ENCODE measurements at places on chromosomes 1 and 21.

DNA sequence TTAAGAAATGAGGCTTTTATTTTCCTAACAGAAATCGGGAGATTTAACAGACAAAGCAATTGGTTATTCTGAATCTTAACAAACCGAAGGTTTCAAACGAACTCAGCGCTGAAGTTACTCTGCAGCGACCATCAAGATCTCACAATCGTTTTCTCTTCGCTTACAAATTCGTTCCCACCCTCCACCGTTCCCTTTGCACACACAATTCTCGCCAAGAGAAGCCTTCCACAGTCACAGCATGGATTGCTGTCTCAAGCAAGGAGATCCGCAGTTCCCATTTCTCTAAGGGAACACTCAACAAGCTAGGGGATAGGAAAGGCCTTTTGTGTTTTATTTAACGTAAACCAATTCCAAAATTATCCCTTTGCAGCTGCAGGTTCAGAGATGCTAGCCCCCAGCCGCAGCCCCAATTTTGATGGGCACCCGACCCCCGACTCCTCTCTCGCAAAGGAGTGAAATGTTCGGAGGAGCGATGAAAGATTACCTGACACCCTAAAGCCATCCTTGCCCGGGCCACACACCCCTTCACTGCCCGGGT, 755 bp downstream of the FBXO42 start:
- no peak for ATAC-seq

- ATAC-seq = no peak
Measured at GRCh38 chr1:207933205-207933800, 22.4 kb upstream of the CD34 start.

DNA sequence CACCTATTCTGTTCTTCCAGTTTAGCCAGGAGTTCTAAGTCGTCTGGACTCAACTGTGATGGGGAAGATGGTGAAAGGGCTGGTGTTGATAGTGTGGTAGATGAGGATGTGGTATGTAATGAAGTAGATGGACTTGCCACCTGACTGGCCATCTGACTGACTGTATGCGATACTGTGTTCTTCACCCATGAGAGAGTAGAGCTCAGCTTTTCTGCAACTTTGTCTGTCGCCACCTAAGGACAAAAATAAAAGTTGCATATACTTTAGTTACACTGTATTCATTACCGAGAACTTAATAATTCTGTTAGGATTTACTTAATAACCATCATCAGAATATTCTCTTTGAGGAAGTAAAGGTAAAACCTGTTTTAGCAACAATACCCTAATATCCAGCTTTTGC, 48.5 kb downstream of the EVI5 start:
- ATAC-seq = no peak

DNA sequence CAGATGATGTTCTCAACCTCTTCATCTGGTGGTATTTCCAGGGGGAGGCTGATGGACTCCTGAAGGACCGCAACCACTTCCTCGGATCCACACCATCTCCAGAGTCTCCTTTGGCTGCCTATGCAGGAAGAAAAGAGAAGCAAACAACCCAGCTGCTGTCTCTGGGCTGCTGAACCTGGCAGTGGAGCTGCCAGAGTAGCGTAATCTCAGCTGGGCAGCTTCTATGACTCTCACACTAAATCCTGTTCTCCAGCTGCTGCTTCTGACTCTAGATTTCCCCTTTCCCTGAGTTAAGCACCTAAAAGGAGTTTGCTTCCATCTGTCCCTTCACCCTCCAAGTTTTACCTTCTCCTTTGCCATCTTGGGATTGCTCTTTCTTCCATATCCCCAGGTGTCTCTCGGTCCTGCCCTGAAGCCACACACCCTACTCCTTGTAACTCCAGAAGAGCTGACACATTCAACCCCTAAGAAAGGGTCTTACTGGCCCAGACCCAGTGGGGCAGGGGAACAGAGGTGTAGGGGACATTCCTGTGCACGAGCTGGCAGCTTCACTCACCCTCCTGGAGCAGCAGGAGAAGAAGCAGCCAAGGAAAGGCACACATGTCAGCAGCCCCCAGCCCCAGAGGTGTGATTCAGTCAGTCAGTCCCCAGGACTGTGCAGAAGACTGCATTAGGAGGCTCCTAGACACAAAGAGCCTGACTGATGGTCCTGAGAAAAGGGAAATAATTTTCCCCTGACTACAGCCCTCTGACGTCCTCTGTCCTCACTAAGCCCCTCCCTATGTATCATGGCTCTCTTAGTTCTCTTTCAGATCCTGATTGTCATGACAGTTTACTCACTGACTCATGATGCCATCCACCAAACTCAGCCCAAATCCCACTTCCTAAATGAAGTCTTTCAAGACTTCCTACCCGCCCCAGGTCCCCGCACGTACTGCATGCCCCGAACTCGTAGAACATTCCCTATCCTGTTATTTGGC, at the start of gene SLAMF9:
TSS of gene SLAMF9 (minus strand) at position 702 of the 980 bp plus-strand sequence. CDS start at position 602, 100 bp downstream.
- ATAC-seq = peak; percentile 91

DNA sequence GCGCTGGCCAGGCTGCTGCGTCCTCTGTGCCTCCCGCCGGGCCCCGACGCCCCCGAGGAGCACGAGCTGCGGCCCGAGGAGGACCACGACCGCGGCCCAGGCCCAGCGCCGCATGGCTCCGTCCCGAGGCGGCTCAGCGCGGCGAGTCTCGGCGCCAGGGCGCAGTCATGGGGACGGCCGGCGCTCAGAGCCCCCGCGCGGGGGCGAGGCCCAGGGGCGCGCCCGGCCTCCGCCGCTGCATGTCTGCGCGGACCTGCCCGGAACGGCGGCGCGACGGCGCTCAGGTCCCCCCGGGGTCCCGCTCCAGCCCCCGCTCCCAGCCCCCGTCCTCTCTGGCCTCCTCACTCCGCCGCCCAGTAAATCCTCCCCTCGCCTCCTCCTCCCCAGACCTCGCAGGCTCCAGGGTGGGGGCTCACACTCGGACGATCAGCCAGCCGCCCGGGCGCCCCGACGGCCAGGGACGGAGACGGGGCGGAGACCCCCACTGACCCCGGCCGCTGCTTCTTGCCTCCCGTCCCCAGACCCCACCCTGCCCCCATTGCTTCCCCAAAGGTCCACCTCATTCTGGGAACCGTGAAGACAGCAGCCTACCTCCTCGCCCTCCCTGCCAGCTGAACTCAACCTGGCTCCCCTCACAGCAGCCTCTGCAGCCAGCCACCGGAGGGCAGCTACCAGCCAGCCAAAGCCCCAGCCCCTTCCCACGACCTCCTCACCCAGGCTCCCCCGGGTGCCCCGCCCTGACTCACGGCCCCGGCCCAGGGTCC, at the start of gene C1QTNF12:
TSS of gene C1QTNF12 (minus strand) at position 146 of the 764 bp plus-strand sequence. CDS start at position 114, 32 bp downstream.
- ATAC-seq = peak; percentile 27

GRCh38 chr1:153842006-153842471, 66.8 kb downstream of the SLC27A3 start:
- ATAC-seq = no peak

GRCh38 chr1:94411237-94411636, 7.0 kb upstream of the ABCD3 start:
- no peak for ATAC-seq

DNA sequence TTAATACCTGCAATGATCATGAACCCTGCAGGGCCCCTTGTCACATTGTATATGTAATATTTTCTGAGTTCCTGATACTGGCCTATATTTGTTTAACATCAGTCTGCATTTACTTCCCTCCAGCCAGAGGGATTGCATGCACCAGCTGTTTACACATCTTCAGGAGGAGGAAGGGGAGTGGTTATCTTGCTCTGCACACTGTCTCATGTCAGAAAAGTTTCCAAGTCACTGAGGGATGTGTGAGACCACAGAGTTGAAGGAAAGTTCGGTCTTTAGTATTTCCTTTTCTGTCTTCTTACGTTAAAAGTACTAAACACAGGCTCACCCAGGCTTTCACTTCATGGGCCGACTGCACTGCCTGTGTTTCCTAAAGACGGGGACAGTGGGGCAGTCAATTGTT, 574.1 kb downstream of the LMO4 start:
- no peak for ATAC-seq

GRCh38 chr1:61091455-61091854, 9.1 kb downstream of the NFIA start:
- no peak for ATAC-seq

- ATAC-seq = no peak
Measured at GRCh38 chr1:227896710-227897655, 50.7 kb downstream of the WNT9A start.

DNA sequence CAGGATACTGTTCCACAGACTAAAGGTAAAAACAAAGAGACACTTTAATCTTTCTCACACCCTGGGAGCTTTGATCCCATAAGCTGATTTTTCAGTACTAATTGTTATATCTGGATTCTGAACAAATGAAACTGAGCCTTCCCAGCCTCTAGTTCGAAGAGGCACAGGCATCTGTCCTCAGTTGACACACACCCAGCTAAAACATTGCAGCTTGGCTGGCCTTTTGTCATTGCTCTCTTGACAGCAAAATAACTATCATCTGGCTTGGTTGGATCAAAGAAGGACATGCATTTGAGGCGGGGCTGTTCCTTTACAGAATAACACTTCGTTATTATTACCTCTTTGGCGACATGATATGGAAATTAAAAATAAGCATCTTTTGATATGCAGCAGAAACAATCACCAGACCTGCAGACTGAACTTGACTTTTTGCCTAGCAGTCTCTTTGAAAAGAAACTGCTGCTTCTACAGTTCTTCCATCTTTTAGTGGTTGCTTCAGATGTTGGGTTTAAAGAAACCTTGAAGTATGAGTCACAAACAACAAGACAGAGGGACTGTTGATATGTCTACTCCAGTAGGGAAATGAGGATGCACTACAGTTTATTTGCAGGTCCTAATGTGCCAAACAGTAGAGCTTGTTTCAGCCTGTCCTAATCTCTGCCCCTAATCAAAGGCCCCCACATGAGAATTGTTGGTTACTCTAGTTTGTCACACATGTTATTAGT, 166.5 kb downstream of the TPR start:
- ATAC-seq = no peak

DNA sequence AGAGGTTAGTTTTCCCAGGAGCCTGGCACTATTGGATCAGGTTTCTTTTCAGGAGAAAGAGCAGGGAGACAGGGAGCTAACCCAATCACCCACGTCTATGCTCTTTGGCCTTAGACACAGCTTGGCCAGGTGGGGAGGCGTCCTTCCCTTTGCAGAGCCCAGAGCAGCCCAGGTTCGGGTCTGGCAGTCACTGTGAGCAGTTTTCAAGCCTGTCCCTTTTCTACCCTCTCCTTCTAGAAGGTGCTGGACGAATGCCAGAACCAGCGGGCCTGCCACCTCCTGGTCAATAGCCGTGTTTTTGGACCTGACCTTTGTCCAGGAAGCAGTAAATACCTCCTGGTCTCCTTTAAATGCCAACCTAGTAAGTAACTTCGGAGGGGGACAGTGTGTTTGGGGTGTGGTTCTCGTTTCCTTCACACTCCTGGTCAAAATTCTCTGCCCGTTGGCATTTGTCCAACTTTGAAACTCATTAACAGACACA, 44.9 kb downstream of the EVA1C start:
- no peak for ATAC-seq

GRCh38 chr21:31530897-31531705, 128.4 kb upstream of the SOD1 start:
- ATAC-seq = peak; percentile 72

GRCh38 chr1:233671286-233671685, 57.4 kb downstream of the KCNK1 start:
- ATAC-seq = no peak

- ATAC-seq = peak; percentile 51
Measured at GRCh38 chr21:45319461-45320211, 31.9 kb upstream of the POFUT2 start.

DNA sequence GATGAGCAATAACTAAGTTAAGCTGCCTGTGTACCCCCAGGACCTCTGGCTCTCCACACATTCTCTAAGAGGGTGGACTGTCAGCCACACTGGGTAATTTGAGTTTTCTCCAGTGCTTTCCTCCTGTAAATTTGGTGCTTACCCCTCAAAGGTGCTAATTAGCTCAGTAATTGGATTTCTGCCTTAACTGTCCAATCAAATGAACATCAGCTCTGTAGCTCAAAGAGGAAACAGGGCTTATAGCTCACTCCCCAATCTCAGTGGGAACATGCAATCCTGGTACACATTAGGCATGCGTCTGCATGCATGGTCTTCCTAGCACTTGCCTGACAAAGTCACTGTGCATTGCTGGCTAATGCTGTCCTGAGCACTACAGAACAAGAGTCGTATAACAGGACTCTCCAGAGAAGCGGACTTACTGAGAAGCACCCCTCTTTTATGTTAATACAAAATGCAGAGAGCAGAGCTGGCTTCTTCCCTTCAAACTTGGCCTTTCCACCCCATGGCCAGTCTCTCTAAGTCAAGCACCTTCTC, 110.1 kb downstream of the NTPCR start:
- peak; percentile 85 for ATAC-seq

- no peak for ATAC-seq
Measured at GRCh38 chr1:197632651-197633050, 142.6 kb downstream of the DENND1B start.

GRCh38 chr1:16266411-16267118, 29.6 kb upstream of the CPLANE2 start:
- no peak for ATAC-seq

DNA sequence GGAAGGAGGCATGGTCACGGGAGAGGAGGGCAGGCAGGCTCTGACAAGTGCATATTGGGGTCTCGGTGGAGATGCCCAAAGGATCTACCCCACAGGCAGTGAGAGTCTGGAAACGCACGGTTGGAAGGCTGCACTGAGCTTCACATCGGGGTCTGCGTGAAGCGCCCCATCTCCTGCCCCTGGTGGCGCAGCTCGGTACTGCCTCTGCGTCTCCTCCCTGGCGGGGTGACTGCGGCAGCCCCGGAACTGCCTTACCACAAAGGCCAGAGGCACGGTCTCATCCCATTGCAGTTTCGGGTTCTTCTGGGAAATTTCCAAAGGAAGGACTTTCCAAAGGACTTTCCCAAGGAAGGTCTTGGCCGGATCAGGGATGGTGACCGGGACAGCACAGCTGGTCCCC, 69.2 kb upstream of the AJAP1 start:
- no peak for ATAC-seq

GRCh38 chr1:90475631-90476030, 241.5 kb downstream of the BARHL2 start:
- ATAC-seq = no peak

DNA sequence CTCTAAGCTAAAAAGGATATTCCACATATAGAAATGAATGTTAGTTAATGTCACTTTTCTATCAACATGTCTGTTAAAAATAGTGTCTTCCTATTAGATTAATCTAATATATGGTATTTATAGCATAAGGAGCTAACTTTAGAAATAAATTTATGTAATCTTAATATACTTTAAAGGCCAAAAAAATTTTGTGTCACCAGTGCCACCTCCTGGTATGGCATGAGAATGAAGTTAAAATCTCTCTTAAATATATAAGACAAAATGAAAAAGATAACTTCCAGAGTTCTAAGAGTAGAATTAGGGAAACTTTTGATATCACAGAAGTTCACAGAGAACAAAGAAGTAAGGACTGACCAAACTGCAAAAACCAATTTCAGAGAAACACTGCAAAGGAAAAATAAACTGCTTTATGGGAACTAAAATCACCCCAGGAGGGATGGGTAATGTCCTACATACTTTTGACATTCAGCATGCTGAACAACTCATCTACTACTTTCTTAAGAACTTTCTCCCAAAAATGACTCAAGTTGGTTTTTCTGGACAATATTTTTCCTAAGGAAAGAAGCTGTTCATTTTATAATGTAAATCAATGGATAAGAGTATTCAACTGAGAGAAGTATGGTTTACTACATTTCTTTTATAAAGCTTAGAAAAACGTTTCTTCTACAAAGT, 82.8 kb downstream of the TRIM33 start:
- ATAC-seq = no peak

- peak; percentile 38 for ATAC-seq
Measured at GRCh38 chr1:39016604-39017171, 9.5 kb upstream of the NDUFS5 start.
